ENCODE measurements at places on chromosomes 4 and X.

DNA sequence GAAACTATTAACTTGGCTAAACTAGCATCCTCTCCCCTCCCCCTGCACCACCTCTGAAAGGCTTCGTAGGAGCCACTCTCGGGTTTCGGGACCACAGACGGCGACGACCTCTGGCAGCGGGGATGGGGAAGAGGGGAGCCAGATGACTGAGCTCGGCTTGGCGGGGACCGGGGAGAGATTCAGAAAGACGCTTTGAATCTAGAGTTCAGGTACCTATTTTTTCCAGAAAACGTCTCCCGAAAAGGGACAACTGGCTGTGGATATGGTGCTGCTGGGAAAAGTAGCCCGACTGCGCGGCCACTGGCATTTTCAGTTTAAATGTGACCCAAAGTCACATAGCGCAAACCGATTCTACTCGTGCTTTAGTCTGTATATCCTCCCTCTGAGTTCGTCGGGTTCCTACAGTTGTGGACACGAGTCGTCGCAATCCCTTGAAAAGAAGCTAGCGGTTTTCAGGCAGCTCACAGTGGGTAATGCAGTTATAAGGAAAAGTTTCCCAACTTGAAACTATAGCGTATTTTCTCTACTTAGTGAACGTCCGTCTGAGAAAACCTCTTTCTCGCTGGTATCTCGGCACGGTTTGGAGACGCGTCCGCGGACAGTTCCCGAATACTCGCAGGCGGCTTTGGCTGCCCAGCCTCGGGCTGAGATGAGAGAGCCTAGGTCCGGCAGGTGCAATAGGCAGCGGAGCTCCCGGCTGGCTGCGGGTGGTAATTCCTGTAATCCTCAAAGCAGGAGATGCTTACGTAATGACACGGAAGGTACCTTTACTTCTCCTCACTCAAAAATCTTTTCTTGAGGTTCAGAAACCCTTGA, 1.3 kb downstream of the PARM1 start:
- no peak for DNase-seq

DNA sequence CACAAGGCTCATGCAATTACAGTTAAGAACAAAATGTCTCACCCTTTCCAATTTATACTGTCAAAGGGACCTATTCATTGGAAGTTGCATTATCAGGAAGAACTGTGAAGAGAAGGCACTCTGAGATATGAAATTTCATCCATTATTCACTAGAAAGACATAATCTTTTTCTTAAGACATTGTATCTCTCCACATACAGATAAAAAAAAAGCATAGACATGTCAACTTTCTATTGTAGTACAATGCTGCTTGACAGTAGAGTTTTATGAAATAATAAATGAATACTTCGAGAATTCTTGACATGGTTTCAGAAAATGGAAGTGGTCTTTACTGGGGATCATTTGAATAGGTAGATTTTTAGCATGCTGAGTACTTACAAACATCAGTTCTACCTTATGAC, 545.0 kb downstream of the TMA16 start:
- DNase-seq: no peak

- DNase-seq: no peak
These were observed 322.4 kb upstream of the PRKX start for GRCh38 chrX:4035874-4036273.

- no peak for DNase-seq
These were observed 269.7 kb upstream of the PCDH7 start for GRCh38 chr4:30450474-30450873.

DNA sequence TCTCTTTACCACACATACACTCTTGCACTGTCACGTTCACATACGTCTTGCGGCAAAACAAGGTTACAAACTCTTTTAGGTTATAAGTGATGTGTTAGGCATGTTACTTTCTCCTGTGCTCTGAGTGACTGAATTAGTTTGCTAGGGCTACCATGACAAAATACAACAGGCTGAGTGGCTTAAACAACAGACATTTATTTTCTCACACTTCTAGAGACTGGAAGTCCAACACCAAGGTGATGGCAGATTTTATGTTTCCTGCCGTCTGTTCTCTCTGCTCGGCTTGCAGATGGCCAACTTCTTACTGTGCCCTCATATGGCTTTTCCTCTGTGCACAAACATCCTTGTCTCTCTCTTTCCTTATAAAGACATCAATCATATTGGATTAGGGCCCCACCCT, 1224.3 kb upstream of the TENM3 start:
- DNase-seq: no peak

DNA sequence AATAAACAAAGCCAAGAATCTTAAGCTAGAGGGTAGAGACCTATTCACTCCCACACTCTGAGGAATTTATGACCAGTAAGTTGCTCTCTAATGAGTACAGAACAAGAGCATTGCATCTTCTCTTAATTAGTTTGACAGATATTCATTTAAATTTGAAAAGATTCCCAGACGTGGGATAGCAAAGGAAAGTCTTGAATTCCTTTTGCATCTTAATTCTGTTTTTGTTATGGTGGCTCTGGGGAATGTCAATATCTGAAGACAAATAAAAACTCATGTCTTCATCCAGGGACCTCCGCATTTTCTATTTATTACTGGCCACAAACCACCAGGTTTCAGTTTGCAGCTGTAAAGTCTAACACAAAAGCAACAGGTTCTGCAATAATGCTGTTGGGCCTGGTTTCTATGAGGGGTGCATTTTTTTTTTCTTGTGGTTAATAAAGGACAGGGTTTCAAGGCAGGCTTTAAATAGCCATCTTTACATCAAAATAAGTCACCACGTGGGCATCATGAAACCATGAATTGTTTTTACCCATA, 172.3 kb downstream of the SHROOM3 start:
- no peak for DNase-seq

- DNase-seq: no peak
These were observed 1197.3 kb downstream of the TECRL start for GRCh38 chr4:63211776-63212479.

DNA sequence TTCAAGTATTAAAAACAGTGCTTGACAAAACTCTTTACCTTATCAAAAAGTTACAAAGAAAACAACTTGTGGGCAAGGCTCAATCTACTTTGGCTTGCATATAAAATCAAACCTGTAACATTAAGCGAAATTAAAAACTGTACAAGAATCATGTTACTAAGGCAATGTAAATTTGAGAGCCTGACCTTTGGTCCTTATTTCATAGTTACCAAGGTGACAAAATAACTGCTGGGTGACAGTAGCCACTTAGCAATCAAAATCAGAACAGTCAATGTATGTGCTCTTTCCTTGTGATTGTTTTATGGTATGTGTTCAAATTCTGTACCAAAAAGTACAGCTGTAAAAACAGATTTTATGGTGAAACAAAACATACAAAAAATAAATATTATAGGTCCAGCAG, 204.0 kb downstream of the RASL11B start:
- DNase-seq: no peak

GRCh38 chr4:19809989-19810388, 441.7 kb upstream of the SLIT2 start:
- no peak for DNase-seq

DNA sequence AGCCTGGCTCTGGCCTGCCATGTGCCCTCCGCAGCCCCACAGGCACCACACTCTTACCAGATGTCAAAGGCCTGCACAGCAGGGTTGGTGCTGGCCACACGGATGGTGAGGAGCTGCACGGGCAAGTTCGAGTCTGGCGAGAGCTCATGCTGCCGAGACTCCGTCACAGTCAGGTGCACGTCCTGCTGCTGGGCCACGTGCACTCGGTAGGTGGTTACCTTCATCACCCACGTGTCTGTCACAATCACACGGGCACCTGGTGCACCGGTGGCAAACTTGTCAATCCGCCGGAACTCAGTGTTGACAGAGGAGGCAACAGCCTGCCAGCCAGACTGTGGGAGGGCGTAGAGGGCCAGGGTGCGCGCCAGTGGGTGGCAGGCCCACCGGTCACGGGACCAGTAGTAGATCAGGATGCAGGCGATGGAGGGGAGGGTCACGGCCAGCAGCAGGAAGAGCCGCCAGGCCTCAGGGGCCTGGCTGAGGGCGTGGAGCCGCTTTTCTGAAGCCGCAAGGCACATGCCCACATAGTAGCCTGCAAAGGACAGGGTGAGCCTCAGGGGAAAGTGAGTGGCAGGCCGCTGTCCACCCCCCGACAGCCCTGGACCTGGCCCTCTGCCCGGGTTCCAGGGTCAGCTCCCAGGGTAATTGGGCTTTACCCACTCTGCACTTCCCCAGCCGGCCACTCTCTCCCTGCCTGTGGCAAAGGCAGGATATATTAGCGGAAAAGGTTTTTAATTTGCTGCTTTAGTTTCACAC, 2.9 kb downstream of the TMEM129 start:
- no peak for DNase-seq

DNA sequence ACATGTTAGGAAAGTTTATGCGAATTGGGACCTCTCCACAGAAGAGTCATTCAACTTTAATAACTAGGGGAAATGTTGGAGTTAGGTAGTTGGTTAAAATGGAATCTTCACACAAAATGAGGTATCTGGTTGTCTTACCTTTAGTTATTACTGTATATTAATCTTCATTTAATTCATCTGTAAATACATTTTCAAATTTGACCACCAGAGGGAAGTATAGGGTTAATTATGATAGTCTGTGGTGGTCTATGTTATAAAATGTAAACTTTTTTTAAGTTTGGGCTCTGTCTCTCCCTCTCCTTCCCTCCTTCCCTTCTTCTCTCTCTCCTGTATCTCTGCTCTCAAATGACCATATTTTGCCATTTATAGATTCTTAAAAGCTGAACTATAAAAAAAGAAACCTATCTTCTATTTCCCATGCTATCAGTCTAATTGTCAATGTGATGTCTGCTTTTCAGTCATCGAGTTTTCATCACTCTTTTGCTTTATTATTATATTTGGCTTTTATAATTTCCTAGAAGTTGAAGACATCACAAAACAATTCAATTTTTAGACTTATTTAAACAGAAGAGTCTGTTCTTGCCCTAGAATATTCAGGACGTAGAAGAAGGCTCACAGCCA, 49.8 kb downstream of the TMEM144 start:
- no peak for DNase-seq

DNA sequence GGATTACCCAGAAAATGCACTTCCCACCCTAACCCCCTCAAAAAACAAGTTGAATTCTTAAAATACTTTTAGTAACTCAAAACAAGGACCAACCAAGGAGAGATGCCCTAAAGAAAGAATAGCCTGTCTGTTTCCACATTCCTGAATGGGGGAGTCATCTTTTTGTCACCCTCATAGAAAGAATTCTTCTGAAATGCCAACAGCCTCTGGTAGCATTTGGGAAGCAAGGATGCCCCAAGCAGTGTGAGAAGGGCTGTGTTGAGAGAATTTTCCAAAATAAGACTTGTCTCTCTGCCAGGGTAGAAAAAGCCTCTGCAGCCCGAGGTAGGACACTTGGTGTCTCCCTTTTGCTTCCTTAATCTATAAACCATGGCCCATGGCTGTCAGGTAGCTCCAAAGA, 173.1 kb upstream of the VCX3A start:
- DNase-seq: no peak

DNA sequence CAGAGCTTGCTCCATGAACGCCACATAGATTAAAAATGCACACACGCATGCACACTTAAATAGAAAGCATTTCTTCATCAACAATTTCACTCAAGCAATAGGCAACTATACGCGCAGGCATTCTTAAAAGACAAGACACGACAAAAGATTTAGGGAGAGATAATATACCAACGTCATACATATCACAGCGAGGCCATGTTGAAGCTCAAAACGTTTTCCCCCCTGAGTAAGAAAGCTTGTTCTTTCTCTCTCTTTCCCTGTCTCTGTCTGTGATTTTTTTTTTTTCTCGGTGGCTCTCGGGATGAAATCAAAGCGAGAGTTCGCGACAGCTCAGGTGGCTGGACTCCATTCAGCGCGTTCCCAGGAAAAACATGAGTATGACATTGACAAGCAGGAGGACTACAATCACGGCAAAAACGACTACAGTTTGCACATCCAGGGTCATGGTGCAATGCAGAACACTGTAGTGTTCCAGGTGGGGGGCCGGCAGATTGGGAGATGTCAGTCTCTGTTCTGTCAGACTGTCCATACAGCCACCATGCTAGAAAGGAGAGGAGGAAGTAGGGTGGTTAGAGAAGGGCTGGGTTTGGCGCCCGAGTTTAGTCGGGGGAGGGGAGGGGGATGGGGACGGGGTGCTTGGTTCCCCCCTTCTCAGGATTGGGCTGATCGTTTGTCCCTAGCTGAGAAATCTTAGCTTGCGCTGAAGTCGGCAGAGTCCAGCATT, 30.7 kb downstream of the ARHGEF9 start:
- DNase-seq: no peak

DNA sequence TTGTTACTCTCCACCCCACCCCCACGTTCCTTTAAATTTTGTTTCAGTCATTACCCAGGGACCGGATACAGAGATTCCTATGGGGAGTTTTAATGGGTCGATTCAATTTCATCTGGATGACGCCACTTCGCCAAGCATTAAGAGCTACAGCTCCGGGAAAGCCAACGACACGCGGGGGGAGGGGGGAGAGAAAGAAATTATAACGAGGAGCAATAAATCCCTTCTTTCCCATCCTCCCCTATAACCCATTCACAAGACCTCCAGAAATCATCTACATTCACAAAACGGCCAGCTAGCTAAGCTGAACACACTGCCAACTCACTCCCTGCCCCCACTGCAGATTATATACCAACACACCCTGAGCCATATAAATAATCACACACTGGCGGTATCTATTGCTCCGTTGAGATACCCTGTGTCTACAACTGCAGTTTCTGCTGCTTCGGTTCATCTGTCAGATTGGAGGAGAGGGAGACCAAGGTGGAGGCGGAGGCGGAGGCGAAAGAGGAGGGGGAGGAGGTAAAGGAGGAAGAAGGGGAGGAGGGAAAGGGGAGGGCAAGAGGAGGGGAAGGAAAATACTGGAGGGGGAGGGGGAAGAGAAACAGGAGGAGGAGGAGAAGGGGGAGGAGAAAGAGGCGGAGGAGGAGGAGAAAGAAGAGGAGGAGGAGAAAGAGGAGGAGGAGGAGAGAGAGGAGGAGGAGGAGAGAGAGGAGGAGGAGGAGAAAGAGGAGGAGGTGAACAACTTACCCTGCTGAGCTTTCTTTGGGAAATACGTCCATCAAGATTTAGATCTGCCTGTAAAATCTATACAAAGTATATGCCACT, 113.9 kb upstream of the VAMP7 start:
- no peak for DNase-seq

DNA sequence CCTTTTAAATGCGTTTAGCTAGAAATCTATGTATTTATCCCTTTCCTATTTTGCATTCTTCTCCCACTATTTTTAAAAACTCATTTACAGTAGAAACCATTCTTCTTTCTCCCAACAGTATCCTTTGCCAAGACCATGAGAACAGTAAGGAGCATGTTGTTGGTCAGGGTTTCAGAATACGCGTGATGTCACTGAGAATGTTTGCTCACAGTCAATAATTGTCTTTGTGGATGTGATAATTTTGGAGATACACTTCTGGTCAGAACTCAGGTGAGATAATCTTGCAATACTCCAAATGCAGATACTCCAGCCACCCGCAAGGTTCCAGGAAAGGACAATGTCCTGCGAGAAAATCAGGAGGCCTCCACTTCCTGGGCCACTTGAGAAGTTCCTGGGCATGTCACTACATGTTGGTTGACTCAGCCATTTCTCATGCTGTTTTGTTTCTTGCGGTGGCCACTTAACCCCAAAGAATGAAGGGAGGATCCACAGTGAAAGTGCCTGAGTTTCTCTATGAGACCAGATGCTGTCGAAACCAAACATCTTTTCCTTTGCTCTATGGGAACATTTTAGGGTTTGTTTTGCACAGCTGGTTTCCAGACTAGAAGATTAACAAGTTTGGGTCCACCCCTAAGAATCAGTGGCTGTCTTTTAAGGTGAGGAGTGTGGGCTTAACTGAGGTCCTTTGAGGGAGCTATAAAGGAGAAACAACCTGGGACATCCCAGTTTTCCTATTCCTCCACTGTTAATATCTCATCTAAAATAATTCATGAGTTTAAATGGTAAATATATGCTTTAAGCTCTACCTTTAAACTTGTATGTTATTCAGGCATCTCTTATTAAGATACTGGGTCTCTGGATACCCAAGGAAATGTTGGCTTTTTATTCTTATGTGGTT, 116.0 kb downstream of the SOWAHB start:
- DNase-seq: no peak
